ENCODE measurements at places on chromosomes 11 and 22. TPM values are rescaled to one million over a fixed set of nuclear protein-coding genes. Genes with fewer than 3 reads are reported as not detected.

DNA sequence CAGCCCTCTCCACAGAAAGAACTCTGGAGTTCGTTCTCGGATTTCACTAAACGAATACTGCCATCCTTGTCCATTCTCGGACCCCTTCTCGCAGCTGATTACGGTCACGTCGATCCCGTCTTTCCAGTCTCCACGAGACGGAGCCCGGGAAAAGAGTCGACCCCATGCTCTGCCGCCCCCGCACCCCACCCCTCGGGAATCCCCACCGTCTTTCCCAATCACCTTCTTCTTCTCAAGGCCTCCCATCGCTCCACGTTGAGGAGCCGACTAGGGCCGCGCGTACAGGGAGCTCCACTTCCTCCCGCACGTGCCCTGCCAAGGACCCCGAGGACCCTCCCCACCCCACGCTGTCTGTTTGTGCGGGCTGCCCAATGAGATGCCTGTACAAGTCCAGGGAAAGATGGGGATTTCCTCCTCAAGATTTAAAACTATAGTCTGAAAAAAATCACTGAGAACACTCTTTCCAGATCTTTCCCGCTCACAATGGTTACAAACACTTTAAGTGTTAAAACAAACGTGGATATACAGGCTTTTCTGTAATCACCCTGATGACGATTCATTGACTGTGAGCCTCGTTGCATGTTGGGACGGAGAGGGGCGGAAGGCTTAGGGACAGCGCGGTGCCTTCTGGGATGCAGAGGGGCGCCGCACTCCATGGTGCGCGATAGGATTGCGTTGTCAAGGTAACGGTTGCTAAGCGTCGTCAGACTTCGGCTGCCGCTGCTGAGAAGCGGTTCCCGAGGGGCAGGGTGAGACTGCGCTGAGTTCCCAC, at the start of gene PES1:
TSS of gene PES1 (minus strand) at position 323 of the 772 bp plus-strand sequence. CDS start at position 246, 77 bp downstream.
- peak; percentile 97 for DNase-seq

GRCh38 chr11:31794548-31794947, 16.6 kb downstream of the PAX6 start:
- DNase-seq: no peak

DNA sequence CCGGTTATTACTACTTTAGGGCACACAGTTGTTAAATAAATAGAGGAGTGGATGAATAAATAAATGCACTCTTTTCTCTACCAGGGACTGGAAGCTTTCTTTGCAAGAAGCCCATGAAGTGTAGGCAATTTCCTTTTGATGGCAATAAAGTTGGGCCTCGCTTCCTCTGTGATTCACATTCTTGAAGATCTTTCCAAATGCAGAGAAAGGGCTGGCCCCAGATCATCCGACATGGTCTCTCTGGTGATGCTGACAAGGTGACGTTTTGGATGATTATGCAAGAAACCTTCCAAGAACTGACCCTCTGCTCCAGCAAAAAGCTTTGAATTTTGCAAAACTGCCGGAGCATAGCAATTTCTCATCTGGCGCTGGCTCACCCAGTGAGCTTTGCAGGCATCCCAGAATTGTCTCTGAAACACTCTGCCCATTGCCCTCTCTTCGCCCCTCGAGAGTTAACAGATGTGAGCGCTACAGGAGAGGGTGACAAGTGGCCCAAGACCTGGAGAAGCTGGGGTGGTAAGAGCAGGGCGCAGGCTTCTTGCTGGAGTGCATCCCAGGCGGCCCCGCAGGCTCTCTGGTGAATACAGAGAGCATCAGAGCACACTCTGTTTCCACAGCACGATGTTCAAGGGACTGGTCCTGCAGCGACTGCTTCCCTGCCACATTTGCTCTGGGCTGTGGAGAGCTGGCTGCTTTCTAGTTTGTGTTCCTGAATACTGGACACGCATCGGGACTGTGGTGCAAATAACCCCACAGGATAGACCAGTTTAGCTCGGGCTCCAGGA, 11.5 kb upstream of the IFT27 start:
- DNase-seq: peak; percentile 26

AQP11 gene
- 1.2 TPM for total RNA-seq

GRCh38 chr11:61377461-61378160, 14.8 kb upstream of the TMEM216 start:
- no peak for DNase-seq

HORMAD2 gene
- total RNA-seq: not detected

DNA sequence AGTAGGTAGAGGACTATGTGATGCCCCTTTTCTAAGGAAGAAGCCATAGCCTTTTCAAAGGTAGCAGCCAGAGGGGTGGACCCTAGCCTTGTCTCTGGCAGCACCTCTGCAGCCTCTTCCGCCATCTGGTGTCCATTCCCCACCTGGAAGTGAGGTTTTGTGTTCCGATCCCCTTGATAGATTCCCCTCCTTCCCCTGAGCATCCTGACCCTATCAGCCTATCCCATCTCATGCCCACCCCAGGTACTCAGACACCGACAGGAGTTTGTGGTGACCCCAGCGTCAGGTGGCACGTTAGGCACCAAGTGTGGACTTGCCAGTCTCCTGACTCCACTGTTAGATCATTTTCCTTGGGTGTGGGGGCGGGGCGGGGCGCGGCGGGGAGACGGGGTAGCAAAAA, 398 bp upstream of the FAM89B start:
- peak; percentile 92 for DNase-seq

DNA sequence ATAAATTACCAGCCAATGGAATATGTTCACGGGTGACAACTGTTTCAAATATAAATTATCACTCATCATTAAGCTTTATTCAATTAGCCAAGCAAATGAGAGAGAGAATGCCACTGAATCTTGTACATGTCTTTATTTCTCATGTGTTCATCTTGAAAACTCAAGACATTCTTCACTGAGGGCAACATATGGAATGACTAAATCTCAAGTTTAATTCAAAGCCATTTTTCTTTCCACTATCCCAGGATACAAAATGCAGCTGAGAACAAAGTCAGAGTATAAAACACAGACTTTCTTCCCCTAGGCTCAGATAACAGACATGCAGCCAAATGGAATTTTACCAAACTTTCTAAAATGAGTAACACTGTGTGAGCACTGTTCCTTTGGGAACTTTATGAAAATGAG, 12.1 kb upstream of the BBOX1 start:
- DNase-seq: no peak

- no peak for DNase-seq
Observed at GRCh38 chr22:49157529-49158339, 669.9 kb downstream of the BRD1 start.

DNA sequence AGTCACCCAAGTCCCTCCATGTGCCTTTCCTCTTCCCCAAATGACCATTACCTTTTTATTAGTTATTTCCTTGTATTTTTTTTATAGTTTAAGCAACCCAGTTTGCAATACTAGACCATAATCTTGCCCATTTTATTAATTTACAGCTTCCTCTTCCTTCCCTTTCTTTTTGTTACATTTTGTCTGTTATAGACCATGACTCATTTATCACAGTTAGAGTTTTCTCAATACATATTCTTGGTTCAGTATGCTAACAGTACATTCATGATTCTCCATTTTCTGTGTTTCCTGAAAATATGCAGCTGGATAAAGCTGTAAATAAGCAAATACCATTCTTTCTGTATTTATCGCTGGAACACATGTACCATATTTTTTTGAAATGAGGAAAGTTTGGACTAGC, 376.7 kb upstream of the RAG2 start:
- no peak for DNase-seq

GRIA4 gene
- 1.3 TPM for total RNA-seq

GRCh38 chr11:56577621-56578020, at the start of gene OR5M10:
OR5M10 (minus strand) TSS chr11:56577721; CDS start chr11:56577721, 0 bp downstream.
- no peak for DNase-seq

GRCh38 chr11:120712881-120713280, 201.3 kb downstream of the GRIK4 start:
- DNase-seq: no peak

DNA sequence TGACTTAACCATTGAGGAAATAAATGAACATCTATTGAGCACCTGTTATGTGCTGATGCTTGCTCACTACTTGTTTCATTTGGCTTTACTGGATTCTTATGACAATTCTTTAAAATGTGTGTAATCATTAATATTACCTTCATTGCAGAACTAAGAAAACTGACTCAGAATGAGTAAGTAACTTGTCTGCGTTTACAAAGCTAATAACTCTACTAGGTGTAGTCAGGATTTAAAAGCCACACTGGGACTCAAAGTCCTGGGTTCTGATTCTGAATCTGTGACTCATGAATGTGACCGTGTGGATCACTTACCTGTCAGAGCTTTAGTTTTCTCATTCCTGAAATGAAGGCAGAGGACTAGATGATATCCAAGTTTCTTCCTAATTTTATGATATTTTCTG, 23.4 kb upstream of the KIRREL3 start:
- no peak for DNase-seq

UPK2 gene
- 0.21 TPM for total RNA-seq

All from H7 (cell line).